A673 (cell line): ENCODE measurements at places on chromosomes 11 and 22.

- no peak for DNase-seq
Observed at GRCh38 chr11:94524341-94524740, 12.1 kb downstream of the C11orf97 start.

DNA sequence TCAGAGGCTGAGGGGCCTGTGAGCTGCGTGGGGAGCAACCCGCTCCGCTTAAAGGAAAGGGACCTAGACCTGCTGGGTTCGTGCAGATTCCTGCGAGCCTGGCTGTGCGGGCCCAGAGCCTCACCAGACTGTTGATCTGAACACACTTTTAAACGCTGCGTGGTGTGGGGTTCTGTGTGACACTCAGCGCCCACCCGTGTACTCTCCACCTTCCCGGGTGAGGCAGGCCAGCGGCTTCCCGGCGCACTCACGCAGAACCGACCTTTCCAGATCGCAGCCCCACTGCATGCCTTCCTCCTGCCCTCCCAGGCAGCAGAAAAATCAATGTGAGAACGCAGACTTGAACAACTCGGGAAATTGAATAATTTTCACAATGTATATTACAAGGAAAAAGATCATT is 388.6 kb downstream of the TBC1D22A start:
- no peak for DNase-seq

DNA sequence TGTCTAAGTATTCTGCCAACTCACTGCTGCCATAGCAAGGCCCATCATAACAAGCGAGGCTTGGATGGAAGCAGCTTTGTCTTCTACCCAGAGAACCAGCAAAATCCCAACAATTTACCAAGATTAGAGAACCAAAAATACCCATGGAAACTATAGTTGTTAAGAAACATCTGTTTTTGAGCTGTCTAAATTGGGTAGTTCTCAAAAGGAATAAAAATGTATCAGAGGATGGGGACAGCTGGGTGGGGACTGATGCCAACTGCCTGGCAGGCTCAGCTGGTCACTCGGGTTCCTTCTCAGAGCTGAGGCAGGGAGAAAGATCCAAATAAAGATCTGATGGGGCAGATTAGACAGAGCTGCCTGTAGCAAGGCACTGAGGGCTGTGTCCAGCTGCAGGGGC is 85.9 kb upstream of the GRK3 start:
- no peak for DNase-seq

- no peak for DNase-seq
Observed at GRCh38 chr22:24133187-24133965, 47.9 kb upstream of the SUSD2 start.

GRCh38 chr11:72738199-72739141 is 13.7 kb downstream of the ARAP1 start:
- no peak for DNase-seq

GRCh38 chr11:91871791-91872190 is 352.8 kb upstream of the FAT3 start:
- peak; percentile 97 for DNase-seq

DNA sequence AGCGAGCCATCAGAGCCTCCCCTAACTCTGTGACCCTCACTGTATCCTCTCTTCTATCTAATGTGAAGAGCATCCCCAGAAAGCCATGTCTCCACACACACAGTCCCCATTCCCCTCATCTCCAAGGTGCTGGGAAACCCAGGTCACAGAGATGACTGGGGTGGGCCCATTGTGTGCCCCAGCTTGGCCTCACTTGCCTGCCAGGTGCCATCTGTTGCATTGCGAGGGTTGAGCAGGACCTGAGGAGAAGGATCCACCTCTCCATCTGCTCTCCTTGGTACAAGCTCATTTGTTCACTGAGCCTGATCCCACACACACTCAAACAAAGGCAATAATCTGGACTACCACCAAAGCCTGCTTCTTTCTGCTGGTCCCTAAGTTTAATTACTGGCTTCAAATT is 118.8 kb downstream of the SPATA19 start:
- no peak for DNase-seq

DNA sequence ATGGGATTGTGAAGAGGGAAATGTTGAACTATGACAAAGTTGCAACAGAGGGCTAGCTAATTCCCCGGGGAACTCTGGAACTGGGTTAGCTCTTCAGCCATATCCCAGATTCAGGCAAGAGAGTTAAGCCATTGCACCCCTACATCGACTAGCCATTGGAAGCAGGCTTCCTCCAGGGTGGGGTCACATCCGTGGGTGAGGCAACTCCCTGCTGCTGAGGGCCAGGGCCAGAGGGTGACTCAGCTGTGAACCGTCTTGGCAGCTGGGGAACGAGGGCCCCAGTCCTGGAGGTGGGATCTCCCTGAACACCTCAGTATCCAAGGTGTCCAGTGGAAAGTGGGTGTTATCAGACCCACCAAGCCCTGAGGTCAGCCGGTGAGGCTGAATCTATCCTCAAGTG is 41.1 kb downstream of the RPS6KA4 start:
- DNase-seq: no peak

- peak; percentile 37 for DNase-seq
Observed at GRCh38 chr22:38017272-38017920, 33.0 kb upstream of the SOX10 start.

GRCh38 chr22:23066200-23067022 is 3.9 kb upstream of the GNAZ start:
- DNase-seq: no peak

- DNase-seq: no peak
Observed at GRCh38 chr11:94539420-94539819, 4.3 kb upstream of the FUT4 start.

GRCh38 chr11:12542186-12542935 is 131.9 kb upstream of the TEAD1 start:
- no peak for DNase-seq

GRCh38 chr22:45292731-45293442 is 8.1 kb downstream of the UPK3A start:
- DNase-seq: no peak

GRCh38 chr11:68375766-68376165 is 63.4 kb downstream of the LRP5 start:
- DNase-seq: no peak

GRCh38 chr11:68213555-68214172 is 568 bp upstream of the KMT5B start:
- peak; percentile 99 for DNase-seq

DNA sequence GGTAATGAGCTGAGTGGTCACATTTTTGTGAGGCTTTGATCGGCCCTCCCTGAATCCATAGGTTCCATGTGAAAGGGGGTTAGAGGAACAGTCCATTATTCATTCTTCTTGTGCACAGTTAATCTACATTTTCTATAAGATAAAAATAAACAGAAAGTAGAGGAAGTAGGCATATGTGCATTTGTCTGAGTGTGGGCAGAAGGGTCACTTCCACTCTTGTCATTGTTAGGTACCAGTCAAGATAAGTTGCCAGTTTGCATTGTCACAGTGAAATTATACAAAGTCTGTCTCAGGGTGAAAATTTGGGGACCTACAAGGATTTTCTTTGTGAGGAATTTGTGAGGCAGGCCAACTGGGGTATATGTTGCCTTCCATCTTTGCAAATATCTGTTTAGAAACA is 4.6 kb upstream of the APOL4 start:
- DNase-seq: no peak

GRCh38 chr11:130872513-130872912 is 43.8 kb downstream of the SNX19 start:
- no peak for DNase-seq

DNA sequence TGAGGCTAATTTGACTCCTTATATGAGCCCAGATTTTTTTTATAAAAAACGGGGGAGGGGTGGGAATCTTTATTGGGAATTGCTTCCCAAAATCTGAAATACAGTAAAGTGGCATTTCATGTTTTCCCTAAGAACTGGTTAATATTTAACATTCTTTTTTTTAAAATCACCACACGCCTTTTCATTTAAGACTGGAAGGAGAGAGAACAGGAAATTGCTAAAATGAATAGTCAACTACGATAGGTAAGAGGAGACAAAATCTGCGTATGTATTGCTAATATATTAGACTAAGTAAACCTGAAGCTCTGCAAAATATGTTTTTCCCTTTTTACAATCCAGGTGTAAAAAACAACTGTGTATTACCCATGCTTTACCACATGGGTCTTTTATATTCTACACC is 57.0 kb downstream of the SOX6 start:
- DNase-seq: no peak

DNA sequence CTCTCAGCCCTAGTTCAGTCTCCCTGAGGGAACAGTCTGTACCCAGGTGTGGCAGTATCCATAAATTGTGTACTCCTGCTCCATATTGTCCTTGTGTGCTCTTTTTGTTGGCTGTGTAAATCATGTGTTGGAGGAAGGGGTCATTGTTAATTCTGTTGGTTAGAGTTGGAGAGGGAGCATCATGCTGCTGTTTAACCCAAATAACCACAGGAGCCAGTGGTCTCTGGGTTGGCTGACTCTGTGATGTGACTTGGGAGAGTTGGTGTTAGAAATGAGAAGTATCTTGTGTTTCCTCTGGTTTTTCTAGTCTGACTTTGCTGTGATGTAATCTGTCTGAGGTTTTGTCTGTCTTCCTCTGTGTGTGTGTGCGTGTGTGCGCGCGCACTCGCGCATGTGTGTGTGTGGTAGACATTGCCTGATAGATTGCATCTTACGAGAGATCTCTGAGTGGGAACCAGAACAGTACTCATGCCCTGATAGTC is 30.5 kb downstream of the CTNND1 start:
- DNase-seq: no peak

GRCh38 chr22:49587421-49587820 is 240.3 kb downstream of the BRD1 start:
- no peak for DNase-seq

GRCh38 chr11:76798671-76799065 is 15.5 kb downstream of the TSKU start:
- DNase-seq: no peak

DNA sequence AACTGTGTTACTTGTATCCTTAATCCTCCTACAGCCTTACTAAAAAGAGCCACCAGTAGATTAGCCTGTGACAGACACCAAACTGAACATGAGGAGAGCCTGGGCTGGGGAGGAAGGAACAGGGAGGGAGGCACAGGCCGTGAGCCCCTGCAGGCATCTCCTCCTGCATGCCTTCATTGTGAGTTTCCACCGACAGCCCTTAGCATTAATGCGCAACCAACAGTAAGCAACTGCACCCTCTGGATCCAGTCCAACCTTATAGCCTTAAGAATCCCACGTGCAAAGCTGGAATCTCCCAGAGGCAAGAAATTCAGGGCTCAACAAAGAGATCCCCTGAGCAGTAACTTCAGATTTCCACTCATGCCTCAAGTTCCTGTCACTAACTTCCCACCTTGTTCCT is 84.6 kb downstream of the ETS1 start:
- DNase-seq: no peak
